ENCODE measurements at places on chromosomes 16 and 17.

- DNase-seq: peak; percentile 91
Observed at GRCh38 chr16:6932871-6933385, 399.7 kb upstream of the RBFOX1 start.

DNA sequence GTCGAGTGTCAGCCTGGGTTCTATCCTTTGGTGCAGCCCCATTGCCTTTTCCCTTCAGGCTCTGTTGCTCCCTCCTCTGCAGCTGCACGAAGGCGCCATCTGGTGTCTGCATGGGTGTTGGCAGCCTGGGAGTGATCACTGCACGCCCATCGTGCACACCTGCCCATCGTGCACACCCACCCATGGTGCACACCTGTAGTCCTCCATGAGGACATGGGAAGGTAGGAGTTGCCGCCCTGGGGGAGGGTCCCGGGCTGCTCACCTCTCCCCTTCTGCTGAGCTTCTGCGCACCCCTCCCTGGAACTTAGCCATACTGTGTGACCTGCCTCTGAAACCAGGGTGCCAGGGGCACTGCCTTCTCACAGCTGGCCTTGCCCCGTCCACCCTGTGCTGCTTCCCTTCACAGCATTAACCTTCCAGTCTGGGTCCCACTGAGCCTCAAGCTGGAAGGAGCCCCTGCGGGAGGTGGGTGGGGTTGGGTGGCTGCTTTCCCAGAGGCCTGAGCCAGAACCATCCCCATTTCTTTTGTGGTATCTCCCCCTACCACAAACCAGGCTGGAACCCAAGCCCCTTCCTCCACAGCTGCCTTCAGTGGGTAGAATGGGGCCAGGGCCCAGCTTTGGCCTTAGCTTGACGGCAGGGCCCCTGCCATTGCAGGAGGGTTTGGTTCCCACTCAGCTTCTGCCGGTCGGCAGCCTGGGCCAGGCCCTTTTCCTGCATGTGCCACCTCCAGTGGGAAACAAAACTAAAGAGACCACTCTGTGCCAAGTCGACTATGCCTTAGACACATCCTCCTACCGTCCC is 2.9 kb downstream of the CTRL start:
- DNase-seq: peak; percentile 80

DNA sequence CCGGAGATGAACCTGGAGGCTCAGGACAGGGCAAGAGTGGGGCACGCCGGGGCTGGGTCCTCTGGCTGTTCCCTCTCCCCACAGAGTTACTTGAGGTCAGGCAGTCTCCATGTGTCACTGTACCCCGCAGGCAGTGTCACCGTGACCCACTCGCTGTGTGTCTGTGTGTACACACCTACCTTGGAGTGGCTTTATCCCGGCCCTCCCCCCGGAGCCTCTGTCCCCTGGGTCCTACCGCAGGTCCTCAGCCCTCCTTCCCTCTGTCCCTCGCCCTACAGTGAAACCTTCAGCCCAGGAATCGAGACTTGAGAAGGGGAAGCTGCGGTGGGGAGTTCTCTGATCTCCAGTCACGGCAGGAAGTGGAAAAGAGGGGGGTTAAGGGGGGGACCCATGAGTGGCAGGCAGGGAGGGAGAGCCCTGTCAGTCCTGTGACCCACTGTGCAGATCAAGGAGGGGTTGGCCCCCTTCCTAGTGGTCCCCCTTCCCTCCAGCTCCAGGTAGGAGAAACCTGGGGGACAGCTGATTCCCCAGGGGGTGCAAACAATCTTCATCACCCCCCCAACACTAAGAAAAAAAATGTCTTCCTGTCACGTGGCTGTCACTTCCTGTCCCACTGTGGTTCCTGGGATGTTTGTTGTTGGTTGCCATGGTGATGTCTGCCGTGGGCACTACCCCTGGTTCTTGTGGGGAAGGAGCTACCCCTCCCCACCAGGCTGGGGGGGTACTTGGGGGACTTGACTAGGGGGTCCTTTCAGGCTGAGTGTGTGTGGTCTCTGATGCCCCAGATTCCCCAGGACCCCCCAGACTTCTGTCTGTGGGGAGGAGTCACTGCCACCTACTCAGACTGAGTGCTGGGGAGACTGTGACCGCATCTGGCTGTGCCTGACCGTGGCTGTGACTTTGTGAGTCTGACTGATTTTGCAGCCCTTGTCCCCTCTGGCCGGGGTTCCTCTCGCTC is 13.7 kb downstream of the RARA start:
- peak; percentile 76 for DNase-seq

GRCh38 chr17:61219460-61219859 is 180.2 kb upstream of the TBX2 start:
- no peak for DNase-seq

DNA sequence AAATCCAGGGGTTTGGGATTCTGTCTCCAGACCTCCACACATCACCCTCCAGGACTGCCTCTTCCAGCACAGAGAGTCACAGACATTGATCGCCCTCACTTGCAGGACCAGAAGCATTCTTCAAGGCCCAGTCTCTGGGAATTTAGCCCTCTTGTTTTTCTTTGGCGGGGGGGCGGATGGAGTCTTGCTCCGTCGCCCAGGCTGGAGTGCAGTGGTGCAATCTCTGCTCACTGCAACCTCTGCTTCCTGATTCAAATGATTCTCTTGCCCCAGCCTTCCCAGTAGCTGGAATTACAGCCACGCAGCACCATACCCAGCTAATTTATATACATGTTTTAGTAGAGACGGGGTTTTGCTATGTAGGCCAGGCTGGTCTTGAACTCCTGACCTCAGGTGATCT is 8.5 kb upstream of the ITGAL start:
- DNase-seq: no peak

- DNase-seq: peak; percentile 98
Observed at GRCh38 chr17:75645889-75646637, 12.8 kb downstream of the SMIM5 start.

- no peak for DNase-seq
Observed at GRCh38 chr17:41326173-41327145, 10.9 kb upstream of the KRTAP17-1 start.

DNA sequence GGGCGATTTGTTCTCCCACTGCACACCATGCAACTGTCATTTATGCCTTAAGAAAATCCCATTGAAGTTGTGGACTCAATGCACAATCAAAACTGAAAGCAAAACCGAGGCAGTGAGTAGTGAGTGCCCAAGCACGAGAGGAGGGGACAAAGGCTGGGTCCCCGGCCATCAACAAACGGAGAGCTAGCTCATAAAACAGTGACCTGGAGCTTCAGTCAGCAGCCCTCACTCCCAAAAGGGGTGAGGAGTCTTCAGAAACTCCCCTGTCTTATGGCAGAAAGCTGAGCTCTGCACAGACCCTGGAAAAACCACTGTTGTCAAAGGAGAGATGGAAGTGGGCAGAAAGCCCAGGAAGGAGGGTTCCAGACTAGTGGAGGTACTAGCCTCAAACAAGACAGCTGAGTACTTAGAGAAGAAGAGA is 96.9 kb downstream of the ADCY9 start:
- DNase-seq: peak; percentile 74

GRCh38 chr16:2912330-2913199 is 834 bp downstream of the FLYWCH1 start:
- peak; percentile 59 for DNase-seq

- no peak for DNase-seq
Observed at GRCh38 chr16:21190599-21190998, 20.8 kb downstream of the ZP2 start.

DNA sequence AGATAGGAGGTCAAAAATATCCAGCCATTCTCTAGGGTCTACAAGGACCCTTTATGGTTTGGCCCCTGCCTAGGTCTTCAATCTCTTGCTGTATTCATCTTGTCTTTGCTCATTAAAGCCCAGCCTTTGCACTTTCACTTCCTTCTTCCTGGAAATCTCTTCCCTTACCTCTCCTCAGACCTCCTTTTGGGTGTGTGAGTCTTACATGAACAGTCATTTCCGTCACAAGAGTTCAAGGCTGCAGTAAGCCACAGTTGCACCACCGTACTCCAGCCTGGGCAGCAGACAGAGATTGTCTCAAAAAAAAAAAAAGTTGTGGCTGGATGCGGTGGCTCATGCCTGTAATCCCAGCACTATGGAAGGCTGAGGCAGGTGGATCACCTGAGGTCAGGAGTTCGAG is 6.0 kb upstream of the ATP1B2 start:
- no peak for DNase-seq

- peak; percentile 49 for DNase-seq
Observed at GRCh38 chr17:59366773-59367656, 35.6 kb downstream of the YPEL2 start.

DNA sequence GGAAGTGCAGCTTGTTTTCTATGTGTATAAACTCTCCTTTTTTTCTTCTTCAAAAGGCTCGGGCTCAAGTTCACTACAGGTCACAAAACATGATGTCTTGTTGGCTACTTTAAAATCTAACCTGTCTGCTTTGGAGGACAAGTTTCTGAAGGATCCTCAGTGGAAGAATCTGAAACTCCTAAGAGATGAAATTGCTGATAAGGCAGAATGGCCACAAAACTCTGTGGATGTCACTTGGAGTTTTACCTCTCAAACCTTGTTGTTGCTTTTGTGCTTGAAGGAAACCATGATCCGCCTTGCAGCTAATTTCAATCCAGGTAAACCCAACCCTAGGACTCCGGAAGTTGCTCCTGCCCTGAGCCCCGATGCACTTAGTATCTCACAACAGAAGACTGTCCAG is 16.5 kb downstream of the TANGO6 start:
- no peak for DNase-seq

GRCh38 chr16:9134739-9135138 is 43.3 kb downstream of the HAPSTR1 start:
- peak; percentile 81 for DNase-seq

GRCh38 chr16:61681124-61681523 is 355.1 kb downstream of the CDH8 start:
- no peak for DNase-seq

DNA sequence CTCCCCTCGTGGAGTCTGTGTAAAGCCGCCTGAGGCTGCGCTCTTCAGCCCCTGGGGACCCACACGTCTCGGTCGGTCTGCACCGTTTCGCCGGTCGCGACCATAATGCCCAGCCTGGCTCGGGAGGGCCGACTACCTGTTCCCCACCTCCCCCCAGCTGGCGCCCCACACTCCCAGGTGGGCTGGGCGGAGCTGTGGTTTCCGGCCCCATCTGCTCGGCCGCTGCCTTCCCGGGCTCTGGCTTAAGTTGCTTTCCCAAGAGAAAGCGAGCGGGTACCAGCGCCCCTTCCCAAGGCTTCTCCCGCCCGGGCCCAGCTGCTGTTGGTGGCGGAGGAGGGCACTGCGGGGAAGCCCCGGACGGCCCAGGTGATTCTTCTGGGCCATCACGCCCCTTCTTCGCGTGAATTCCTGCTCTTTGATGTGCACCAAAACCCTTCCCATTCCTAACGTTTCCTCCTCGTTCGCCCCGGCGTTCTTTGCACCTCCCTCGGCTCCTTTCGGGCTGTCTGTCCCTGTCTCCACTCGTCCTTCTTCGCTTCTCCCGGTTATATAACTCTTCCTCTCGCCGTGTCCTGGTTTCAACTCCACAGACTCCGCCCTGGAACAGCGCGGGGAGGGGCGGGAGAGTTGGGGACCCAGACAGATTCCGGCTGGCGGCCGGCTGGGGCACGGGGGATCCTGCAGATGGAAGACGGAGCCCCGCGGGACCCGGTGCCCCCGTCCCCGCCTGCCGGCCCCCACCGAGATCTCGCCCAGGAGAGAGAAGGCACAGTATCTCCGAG is 2.0 kb downstream of the KDM6B start:
- DNase-seq: peak; percentile 71

DNA sequence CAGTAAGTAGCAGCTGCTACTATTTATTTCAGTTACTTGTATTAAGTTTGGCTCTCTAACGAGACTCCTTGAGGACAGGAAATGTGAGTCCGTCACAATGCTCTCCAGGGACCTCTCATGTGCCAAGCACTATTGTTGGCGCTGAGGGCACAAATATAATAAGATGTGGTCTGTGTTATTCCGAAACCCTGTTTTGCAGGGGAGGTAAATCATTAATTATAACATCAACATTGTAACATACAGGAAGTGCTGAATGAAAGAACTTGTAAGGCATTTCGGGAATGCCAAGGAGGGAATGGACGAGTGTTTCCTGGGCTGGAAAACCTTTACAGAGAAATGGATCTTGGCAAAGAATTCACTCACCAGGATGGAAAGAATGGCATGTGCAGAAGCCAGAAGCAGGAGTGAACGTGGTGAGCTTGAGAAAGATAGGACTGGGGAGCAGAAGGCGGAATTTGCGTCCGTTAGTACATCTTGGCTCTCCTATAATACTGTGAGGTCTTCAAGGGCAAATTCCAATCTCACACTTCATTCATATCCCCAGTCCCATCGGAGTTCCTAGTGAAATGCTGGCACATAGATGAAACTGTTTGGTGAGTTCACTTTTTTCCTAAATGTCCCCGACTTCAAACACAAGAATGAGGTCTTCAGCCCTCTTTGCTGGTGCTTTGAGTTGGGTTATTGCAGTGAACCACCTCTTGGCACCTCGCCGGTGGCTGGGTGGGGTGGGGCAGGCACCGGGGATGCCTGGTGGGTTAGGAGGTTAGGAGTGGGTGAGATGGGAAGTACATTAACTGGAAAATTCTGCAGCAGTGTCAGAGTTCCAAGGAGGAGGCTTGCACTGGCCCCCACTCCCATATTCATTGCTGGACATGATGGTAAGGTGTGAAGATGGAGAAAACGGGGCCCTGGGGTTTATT is 11.5 kb downstream of the TAC4 start:
- peak; percentile 93 for DNase-seq

GRCh38 chr16:48576927-48577326 is 33.1 kb downstream of the N4BP1 start:
- no peak for DNase-seq

DNA sequence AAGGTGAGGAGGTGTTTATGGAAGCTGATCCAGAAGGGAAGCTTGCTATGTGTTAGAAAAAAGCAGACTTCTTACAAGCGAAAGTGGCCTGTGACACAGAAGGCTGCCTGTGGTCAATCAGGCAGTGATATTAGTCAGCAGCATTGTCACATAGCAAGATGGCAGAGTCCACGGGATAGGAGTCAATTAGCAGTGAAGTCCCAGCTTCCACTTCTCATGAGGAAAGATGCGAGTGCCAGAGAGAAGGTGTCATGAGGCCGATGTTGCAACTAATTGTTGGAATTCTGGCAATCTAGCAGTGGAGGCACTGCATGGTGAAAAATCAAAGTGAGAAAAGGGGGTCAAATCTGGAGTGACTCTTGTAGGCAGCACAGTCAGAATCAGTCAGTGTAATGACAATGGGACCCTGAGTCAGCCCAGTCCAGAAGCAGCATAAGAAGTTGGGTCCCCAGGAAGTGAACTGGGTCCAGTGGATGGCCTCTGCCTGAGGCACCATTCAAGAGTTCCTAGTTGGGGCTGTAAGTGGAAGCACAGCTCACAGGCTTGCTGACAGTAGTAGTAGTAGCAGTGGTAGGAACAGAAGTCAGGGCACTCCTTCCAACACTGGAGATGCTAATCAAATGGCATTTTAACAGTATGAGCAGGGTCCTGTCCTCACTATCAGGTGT is 85.1 kb downstream of the TNFRSF13B start:
- DNase-seq: no peak

- no peak for DNase-seq
Observed at GRCh38 chr16:23611936-23612335, 15.8 kb upstream of the NDUFAB1 start.

DNA sequence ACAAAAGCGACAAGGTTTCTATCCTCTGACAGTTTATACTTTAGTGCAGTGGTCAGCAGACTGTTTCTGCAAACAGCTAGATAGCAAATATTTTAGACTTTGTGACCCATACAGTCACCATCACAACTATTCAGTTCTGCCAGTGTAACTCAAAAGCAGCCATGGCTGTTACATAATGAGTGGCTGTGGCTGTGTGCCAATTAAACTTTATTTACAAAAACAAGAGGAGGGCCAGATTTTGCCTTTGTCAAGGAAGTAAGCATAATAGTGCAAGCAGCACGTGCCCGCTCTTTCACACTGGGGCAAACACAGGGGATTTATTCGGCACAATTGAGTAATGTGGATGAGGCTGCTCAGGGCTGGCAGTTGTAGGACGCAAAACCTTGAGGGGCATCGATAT is 551.5 kb downstream of the MAF start:
- DNase-seq: no peak

Data from ACHN (cell line).